Aorta (tissue), 5 donors: ENCODE measurements at places on chromosomes 5 and 9. TPM values are rescaled to one million over a fixed set of nuclear protein-coding genes. Genes with fewer than 3 reads are reported as not detected.

GRCh38 chr5:50968356-50969149 is 302.1 kb downstream of the PARP8 start:
- no peak for DNase-seq

DNA sequence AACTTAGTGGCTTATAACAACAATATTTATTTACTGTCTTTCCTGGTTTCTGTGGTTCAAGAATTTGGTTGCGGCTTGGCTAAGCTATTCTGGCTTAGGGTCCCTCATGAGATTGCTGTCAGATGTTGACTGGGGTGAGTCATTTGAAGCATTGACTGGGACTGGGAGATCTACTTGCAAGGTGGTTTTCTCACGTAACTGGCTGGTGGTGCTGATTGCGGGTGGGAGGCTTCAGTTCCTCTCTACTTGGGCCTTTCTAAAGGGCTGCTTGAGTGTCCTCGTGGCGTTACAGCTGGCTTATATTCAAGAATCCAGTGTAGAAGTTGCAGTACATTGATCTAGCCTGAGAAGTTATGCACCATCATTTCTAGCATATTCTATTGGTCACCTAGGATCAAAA is 218.5 kb upstream of the ELAVL2 start:
- no peak for DNase-seq

DNA sequence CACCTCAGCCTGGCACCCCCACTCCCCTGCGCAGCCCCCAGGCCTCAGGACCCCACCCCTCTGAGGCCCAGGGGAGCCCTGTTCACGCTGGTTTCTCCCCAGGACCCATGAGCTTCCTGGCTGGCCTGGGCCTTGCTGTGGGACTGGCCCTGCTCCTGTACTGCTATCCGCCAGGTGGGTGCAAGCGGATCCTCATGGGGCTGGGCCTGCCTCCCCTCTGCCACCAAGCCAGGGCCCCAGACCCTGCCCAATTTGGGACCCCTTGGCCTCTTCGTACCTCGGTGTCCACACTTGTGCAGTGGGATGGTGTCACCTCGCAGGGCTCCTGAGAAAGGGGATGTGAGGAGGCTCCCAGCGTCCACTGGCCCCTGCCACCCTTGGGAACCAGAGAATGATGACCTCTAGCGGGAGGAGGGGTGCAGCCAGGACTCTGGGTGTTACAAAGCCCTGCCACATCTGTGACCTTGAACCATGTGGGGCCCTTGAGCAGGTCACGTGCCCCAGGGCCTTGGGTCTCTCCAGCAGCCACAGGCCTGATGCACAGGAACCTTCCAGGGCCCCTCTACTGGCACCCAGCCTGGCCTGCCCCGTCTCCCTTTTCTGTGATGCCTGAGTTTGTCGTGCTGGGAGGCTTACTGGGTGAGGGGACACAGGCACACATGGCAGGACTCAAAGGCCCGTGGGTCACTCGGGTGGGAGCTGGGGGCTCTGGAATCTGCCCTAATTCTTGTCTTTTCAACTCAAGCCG is 16.3 kb downstream of the CARD19 start:
- peak; percentile 51 for DNase-seq

- no peak for DNase-seq
These were observed 240.7 kb downstream of the ARRDC3 start for GRCh38 chr5:91142386-91142785.

DNA sequence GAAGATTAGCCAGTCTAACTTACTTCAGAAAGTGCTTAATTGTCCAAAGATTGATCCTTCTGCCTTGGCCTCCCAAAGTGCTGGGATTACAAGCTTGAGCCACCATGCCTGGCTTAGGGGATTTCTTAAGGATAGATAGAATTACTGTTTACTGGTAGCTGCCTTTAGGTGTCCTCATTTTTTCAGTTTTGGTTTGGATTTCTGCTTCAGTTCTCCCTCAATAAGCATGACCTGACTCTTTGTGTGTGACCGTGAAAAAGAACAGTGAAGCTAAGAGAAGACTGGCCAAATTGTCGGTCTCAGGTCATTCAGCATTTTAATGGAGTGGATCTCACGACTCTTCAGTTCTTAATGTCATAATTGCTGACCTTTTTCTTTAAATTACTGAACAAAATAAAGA is 22.9 kb upstream of the CMYA5 start:
- DNase-seq: no peak

GRCh38 chr9:126347093-126347492 is 20.5 kb downstream of the MVB12B start:
- no peak for DNase-seq

GRCh38 chr9:108515856-108516255 is 339.9 kb downstream of the ACTL7B start:
- no peak for DNase-seq

DNA sequence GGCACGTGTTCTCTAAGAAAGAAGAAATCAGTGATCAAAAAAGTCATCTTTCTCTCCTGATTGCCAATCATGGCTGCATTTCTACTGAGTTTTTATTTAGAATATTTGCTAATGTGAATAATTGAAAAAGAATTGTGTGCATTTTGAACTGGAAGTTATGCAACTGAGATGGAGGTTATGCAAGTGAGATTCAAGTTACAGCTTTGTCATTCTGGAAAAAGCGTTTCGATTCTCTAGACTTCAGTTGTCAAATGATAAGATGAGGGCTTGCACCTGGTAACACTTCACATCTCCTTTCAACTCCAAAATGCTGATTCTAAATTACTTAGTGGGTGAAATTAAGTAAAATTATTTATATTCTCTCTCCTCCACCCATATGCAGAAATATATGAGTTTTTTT is 36.4 kb downstream of the C6 start:
- DNase-seq: no peak

DNA sequence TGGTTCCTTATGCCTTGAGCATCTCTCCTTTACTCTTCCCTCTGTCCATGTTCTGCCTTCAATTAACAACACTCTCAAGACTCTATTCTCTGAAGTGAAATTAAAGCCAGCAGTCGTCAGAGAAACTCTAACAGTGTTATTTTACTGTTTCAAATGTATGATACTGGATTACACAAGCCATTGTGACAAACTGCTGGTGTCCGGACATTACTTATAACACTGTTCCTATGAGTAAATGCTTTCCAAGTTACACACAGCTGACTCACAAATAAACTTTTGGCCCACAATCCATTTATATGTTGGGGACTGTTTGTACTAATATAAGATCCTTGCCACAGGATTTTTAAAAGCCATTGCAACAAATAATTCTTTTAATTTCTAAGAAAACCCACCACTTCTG is 63.2 kb upstream of the GHR start:
- DNase-seq: no peak

GRCh38 chr9:125421166-125421565 is 159.5 kb downstream of the GAPVD1 start:
- DNase-seq: no peak

DNA sequence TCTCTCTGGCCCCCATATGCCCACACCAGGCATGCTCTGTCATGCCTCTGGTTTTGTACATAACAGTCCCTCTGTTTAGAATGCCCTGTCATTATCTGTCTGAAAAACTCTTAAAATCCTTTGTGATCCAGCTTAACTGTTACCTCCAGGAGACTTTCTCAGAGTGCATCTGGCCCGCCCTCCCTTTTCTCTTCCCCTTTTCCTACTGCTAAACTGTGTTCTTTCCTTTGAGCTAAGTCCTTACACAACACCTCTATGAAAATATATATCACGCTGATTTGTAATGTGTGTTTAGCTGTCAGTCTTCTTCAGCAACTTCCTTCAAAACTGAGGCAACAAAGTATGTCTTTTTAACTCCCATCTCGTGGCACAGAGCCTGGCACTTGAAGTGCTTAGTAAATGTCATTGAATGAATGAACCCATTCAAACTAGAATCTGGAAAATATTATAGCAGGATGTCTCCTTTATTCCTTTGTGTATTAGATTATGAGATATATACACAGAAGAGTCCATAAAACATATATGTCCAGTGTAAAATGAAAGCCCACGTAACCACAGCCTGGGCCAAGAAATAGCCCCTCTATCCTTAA is 166.2 kb upstream of the KLF9 start:
- DNase-seq: no peak

GRCh38 chr9:136803551-136804508 is 3.9 kb upstream of the RABL6 start:
- no peak for DNase-seq

DNA sequence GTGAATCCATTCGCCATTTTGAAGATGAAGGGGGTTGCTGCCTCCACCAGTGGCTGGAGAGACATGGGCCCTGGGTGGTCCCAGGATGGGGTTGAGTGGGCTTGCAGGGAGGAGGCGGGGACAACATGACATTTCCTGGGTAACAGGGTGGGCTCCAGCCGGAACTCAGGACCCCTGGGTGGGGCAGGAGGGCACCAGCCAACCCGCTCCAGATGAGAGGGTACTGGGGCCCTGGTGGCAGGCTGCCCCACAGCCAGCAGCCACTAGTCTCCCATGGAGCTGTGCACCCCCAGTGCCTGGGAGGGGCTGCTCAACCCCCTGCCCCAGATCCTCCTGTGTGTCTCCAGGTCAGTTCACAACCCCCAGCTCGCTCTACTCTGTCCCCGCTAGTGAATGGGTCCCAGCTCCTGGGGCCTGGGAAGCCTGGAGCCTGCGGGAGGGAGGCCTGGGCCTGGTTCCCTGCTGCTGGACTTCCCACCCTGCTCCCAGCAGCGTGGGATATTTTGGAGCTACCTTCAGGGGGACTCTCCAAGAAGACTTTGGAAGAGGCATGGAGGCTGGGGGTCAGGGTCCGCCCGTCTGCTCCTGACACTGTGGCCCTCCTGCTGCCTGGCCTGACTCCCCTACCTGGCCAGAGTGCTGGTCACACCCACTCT is 55.9 kb downstream of the AHRR start:
- peak; percentile 59 for DNase-seq

- no peak for DNase-seq
These were observed 327.0 kb upstream of the KLF4 start for GRCh38 chr9:107816561-107817021.

- DNase-seq: no peak
These were observed 11.9 kb upstream of the SRFBP1 start for GRCh38 chr5:121949885-121950284.

GRCh38 chr9:131290036-131290766 is 678 bp downstream of the PLPP7 start:
- DNase-seq: no peak

SLC6A3 gene
- total RNA-seq: 0.23 TPM

ASPN gene
- 79.8 TPM for total RNA-seq

FOXI1 gene
- total RNA-seq: not detected

LEAP2 gene
- 2.1 TPM for total RNA-seq

BTNL9 gene
- total RNA-seq: 16.8 TPM

ADGRD2 gene
- not detected for total RNA-seq

WNK2 gene
- 3.6 TPM for total RNA-seq

DRD1 gene
- 0.62 TPM for total RNA-seq

FAM151B gene
- 4.4 TPM for total RNA-seq

WWC1 gene
- total RNA-seq: 0.49 TPM

SAXO1 gene
- 0.29 TPM for total RNA-seq

UNC13B gene
- total RNA-seq: 33.7 TPM

LRRC70 gene
- 9.6 TPM for total RNA-seq
